Neuronal stem cell (in vitro differentiated cells): ENCODE measurements at places on chromosomes 1 and 21.

DNA sequence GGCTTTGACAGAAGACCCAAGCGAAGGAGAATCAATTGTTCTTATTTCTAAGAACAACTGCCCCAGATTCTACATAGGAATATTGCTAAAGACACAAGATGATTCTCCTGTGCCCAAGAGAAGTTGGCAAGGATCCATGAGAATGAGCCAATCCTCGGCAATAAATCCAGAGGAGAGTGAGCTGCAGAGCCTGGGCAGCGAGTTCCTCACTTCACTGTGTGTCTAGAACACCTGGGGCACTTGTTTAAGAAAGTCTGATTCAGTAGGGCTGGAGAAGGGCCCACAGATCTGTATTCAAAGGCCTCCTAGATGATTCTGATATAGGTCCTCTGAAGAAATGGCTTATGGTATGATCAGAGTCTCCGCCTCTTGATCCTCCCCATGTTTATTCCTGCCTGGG, 31.8 kb downstream of the GADD45A start:
- DNase-seq = no peak

DNA sequence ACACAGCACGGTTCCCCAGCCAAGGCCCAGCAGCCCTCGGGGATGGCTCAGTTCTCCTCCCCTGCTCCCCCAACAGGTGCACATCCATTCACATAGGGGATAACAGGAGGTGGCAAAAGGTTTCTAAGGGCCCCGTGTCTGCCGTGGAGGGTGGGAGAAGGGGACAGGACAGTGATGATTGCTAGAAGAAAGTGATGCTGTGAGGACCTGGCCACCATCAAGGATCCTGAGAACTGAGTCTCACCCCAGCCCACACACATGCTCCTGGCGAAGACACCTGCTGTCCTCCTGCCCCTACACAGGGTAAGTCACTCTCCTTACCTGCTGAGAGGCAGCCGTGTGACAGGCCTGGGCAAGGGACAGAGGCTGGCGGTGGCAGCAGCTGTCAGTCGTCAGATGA, 54.5 kb downstream of the GNG4 start:
- no peak for DNase-seq

GRCh38 chr1:157438146-157438545, 114.2 kb downstream of the FCRL5 start:
- no peak for DNase-seq

DNA sequence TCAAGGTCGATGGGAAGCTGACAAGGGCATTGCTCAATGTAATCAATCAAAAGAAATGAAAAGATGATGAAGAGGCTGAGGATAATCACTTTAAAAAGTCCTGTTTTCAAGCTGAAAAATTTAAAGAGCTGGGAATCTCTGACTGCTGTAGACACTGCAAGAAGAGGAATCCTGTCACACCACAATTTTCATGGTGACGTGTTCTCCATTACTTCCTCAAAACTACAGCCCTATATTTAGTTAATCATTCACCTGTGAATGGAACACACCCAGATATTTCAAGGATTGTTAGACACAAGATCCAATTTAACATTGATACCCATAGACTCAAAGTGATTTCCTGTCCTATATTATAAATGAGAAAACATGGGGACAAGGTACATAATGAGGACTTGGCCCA, 1048.3 kb downstream of the AMY1C start:
- DNase-seq = no peak

DNA sequence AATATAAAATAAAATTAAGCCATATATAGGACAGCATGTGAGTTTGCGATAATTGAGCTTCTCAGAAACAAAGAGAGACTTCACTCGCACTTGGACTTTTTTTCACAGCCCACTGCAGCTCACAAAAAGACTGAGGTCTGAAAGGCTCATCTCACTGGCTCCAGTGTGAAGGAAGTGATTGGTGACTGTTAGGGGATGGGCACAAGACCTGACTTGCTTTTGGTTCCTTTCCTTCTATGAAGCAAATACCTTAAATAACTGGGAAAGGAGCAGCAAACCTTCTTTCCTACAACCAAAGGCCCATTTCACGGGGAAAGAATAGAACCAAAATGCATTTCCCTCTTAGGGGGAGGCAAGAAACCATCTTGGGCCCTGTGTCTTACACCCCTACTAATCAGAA, 13.1 kb upstream of the TTLL7 start:
- DNase-seq = no peak

GRCh38 chr1:40383095-40383487, 9.6 kb downstream of the SMAP2 start:
- DNase-seq = no peak

- no peak for DNase-seq
Observed at GRCh38 chr1:97986041-97987005, 65.5 kb upstream of the DPYD start.

- DNase-seq = no peak
Observed at GRCh38 chr1:236389253-236389652, 4.8 kb upstream of the EDARADD start.

DNA sequence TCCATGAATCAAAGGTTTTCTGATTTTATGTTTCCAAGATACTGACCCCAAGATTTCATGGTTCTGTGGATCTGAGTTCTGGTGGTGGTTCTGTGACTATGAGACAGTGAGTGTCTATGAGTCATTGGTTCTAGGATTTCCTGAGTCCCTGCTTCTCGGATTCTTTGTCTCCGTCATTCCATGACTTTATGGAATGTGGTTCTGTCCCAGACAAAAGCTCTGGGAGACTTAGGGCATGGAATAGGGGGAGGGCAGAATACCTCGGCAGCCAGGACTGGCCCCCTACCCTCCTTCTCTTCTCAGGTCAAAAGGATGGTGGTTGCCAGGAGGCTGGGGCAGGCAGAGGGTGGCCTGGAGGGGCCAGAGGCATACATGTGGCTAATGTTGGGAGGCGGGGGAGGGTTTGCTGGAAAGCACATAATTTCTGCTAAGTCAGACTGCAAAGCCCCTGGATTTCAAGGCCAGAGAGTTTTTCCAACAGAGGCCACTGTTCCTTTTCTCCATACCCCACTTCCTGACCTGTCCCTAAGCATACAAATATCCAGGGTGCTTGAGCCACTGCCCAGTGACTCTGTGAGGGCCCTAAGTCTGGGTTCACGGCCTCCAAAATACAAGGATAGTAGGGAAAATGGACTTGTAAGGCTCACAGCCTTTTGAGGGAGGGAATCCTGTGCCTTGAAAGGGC, 17.2 kb downstream of the CDCP2 start:
- DNase-seq = no peak
